ENCODE measurements at places on chromosomes 4 and X.

DNA sequence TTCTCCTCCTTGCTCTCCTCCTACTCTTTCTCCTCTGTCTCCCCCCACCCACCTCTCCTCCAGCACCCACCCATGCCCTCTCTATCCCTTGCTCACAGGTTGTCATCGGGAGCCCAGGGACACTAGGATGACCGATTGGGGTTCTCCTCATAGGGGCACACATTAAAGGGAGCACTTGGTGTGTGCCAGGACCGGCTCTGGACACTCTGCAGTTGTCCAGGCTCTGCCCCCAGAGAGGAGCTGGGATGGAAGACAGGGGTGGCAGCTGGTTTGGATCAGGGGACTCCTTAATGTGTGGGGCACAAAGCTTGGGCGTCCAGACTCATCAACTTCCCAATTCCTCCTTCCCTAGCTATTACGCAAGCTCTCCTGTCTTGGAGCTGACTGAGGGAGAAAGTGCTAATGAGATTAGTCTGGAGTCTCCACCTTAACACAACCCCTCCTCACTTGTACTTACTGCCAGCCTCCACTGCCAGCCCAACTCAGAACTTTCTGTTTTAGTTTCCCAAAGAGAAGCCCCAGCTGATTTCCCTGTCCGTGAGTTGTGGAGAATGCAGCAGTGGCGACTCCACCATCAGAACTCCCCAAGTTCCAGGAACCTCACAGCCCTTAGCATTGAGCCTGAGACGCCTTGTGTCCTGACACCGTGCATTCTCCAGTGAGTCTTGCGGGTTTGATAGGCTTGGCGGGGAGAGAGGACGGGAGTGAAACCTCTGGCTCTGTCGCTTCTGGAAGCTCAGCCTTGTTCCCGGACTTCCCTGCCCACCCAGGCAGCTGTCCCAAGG is 52.2 kb downstream of the CXorf49B start:
- DNase-seq: no peak

- no peak for DNase-seq
Measured at GRCh38 chr4:53654300-53654758, 63.0 kb upstream of the LNX1 start.

DNA sequence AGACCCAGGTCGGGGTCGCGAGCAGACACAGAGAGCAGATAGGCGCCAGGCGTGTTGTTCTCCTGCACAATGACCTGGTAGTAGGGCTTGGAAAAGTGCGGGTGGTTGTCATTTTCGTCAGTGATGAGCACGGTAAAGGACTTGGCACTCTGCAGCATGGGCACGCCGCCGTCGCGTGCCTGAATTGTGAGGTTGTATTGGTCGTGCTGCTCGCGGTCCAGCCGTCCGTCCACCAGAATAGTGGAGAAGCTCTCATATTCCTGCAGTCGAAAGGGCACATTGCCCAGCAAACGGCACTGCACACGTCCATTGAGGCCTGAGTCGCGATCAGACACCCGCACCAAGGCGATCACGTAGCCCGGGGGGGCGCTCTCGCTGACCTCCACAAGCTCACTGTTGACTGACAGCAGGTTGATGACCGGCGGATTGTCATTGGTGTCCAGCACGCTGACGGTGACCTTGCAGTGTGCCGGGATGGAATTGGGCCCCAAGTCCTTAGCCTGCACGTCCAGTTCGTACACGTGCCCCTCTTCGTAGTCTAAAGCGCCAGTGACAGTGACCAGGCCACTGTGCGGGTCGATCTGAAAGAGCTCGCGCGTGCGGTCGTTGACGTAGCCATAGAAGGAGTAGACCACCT is 2.8 kb downstream of the PCDH19 start:
- DNase-seq: no peak

DNA sequence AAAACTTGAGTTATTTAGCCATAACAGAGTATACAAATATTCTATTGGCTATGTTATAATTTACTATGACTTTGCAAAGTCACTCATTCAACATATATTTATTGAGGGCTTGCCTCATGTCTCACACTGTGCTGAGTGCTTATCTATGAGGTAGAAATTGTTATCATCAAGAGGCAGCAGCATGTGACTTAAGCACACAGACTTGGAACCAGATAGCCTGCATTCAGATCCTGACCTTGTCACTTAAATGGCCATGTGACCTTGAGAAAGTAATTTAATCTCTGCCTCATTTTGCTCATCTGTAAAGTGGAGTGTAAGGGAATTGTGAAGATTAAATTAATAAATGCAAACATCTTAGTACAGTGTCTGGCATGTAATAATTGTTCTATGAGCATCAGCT is 10.1 kb upstream of the EXOSC9 start:
- DNase-seq: no peak

GRCh38 chrX:120790552-120790951 is 85.1 kb downstream of the CT47B1 start:
- no peak for DNase-seq

DNA sequence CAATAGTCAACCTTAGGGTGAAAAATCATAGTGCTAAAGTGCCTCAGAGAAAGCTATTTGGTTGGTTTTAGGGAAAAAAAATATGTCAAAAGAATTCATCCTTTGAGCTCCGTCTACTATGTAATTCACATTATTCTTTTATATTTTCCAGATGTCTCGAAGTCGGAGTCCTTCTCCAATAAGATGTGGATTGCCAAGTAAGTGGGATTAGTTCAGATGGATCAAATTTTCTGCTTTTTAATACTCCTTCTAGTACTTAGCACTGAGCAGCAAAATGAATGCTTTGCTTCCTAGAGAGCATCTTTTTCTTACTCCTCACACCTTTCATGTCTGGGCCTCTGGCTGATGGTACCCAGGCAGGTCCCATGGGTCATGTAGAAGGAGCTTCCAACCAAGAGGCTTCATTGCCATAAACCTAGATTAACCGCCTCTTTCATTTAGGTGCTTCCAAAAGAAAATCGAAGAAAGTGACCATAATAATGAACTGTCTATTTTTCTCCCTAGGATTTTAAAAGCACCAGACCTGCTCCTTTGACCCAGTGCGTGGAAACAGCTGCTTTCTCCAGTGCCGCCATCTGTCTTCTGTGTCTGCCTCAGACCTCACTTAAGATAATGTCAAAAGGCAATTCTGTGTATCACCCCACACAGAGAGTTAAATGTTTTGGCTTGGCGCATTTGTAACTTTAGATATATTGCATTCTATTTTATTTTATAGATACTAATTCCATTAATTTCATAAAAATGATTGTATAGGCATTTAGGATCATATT is 43.5 kb downstream of the SPATA18 start:
- no peak for DNase-seq

DNA sequence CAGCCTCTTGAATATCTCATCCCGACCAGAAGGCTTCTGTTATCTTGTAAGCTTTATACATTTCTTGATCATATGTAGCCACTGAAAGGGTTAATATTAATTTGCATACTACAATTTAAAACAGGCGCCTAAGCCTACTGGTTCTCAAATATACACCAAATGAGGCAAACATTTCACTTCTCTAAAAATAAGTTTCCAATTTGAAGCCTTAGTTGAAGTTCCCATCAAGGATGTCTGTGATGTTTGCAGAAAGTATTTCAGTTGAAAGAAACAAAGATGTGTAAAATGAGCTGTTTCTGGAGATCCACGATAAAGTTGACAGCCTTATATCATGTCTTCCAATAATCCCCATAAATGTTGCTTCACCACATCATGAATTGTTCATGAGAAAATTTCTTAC is 70.6 kb downstream of the KIT start:
- no peak for DNase-seq

GRCh38 chr4:153512952-153513500 is 46.9 kb downstream of the TMEM131L start:
- no peak for DNase-seq

DNA sequence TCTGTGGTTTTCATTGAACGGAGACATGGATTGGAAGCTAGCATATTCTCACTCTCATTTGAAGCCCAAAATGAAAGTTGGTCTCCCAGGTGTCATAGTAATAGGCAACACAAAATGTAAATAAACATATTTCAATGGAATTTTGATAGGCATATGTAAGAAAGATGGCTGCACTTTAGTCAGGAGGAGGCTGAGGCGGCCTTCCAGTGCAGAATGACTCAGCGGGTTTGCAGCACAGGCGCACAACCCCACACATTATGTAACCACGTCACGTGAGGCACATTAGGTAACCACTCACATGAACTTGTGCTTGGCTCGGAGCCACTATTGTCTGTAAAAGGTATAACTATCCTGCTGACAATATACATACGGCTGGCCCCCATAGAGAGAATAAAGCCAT is 381.7 kb downstream of the GPAT3 start:
- DNase-seq: no peak

GRCh38 chr4:157787618-157788017 is 385.2 kb downstream of the GASK1B start:
- DNase-seq: no peak

DNA sequence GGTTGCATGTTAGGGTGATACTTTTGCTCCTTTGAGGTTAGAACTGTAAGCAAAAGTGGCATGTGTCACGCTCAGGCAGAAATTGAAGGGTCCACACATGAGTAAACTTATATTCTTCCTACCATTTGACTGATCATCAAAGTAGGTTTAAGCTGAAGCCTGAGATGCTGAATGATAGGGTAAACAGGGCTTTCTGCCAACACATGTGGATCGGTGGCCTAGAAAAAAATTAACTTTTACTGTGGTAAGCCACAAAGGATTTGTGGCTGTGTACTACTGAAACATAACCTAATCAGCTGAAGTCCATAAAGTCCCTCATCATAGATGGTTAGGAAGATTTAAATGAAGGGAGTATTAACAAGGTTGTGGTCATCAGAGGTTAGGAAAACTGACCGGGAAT is 1070.1 kb downstream of the STPG2 start:
- no peak for DNase-seq

DNA sequence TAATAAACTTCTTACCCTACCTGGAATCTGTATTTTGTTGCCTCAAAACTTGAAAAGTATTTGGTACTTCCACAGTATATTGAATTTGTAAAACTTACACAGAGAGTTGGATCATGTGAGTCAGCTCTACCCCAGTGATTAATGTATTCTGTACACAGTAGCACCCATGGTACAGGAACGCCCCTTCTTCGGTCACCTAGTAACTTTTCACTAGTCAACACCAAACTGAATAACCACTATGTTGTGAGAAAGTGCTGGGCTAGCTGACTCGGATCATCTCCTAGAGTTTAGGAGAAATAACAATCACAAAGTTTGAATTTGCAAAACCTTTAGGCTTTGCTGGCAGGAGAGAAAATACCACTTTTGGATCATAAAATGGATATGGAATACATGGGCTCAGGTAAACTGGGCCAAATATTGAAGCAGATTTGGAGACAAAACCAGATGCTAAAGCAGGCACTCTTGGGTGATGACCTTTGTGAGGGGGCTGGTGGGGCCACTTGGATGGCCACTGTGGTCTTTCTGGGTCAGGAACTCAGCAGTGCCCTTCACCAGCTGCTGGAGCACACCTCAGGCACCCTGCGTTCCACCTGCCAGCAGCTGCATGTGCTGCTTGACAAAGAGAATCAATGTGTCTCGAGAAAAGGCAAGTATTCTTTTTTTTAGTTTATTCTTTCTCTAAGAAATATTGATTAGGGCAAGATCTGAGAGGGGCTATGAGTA is at the start of gene DTHD1:
TSS of gene DTHD1 (plus strand) at position 233 of the 723 bp plus-strand sequence. CDS start at position 376, 143 bp downstream.
- no peak for DNase-seq

DNA sequence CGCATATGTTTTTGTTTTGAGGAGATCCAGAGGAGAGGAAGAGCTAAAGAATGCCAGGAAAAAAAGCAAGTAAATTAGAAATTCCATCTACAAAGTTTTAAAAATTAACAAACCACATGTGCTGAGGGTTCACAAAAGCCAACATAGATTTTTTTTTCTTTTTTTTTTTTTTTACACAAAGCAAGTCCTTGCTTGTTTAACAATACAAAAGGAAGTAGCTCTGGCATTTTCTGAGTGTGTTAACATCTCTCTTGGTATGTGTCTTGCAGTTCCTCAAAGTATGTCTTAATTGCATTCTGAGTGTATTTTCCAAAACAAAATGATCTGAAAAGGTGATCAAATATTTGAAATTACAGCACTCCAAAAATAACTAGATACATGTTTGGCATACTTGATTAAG is 1682.7 kb upstream of the AGA start:
- no peak for DNase-seq

- DNase-seq: no peak
Measured at GRCh38 chr4:69888336-69888735, 28.4 kb upstream of the SULT1E1 start.

DNA sequence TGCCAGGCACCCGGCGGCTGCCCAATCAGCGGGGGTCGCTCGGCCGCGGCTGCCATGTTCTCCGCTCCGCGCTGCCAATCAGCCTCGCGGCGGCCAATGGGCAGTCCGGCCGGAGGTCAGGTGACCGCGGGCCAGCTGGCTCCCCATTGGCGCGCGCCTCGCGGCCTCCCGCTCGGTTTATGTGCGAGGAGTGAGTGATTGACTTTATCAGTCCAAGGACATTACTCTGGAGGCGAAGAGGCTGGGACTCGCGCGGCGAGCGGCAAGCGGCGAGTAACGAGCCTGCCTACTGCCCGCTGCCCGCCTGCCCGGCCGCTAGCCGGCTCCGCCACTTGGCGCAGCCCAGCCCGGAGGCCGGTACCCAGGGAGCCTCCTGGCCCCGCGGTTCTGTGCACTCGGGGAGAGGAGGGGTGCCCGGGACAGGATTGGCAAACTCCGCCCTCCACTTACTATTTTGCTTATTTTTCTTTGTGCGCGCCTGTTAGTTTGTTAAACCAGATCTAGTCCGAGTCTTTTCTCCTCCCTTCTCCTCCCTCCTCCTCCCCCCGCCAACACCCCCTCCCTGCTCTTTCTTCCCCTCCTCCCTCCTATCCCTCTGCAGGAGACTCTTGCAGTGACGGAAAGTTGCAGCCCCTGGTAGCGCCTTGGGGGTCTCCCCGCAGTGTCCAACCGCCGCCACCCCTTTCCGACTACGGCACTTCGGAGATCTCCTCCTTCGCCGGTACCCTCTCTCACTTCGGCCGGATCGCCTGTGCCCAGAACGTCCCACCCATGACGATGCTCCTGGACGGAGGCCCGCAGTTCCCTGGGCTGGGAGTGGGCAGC is at the start of gene ZIC3:
TSS of gene ZIC3 (plus strand) at position 207 of the 825 bp plus-strand sequence. CDS start at position 772, 565 bp downstream.
- DNase-seq: no peak

- no peak for DNase-seq
Measured at GRCh38 chr4:86706923-86707597, 112.9 kb downstream of the PTPN13 start.

DNA sequence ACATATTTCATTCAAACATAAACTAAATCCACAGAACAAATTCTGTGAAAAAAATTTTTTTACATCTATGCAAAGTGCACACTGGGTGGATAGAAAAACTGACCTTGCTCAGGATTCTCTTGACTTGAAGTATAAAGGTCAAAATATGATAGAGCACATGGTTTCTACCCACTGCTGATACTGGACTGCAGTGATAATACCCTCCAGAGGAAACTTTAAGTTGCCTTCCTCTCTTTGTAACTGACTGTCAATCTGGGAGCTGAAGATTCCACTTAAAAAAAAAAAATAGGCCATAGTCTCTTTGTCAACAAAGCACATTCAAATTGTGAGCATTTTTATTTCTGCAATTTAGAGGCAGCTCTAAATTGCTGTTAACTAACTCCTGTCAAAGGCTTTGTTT is 3.2 kb upstream of the AMMECR1 start:
- no peak for DNase-seq

- DNase-seq: no peak
Measured at GRCh38 chr4:16082426-16083240, 1.2 kb downstream of the PROM1 start.

Measured in CD14-positive monocyte (primary cell).